ENCODE measurements at places on chromosomes 13 and 19. TPM values are rescaled to one million over a fixed set of nuclear protein-coding genes. Genes with fewer than 3 reads are reported as not detected.

The LPAR2 gene
- 32.7 TPM for total RNA-seq

The POLR2I gene
- 20.7 TPM for total RNA-seq

The PTPRS gene
- total RNA-seq: 85.8 TPM

The FFAR2 gene
- total RNA-seq: not detected

The CHAMP1 gene
- total RNA-seq: 17.9 TPM

GRCh38 chr13:71005919-71006318 lies 861.1 kb downstream of the DACH1 start:
- H3K4me1 ChIP-seq: no peaks in the 10 kb centered on the region
- no peaks in the 10 kb centered on the region for H3K36me3 ChIP-seq
- no peak for DNase-seq
- no peak overlapping the region for H3K4me3 ChIP-seq

GRCh38 chr13:23715762-23716235 lies 145.6 kb downstream of the TNFRSF19 start:
- no peak for DNase-seq
- no peaks in the 10 kb centered on the region for H3K4me1 ChIP-seq
- H3K27me3 ChIP-seq: no peaks in the 10 kb centered on the region
- H3K27ac ChIP-seq: no peak overlapping the region

- peak overlapping the region; percentile 98 for H3K27ac ChIP-seq
- H3K36me3 ChIP-seq: no peaks in the 10 kb centered on the region
- peaks cover 8% of the 10 kb centered on the region for H3K4me1 ChIP-seq
- H3K27me3 ChIP-seq: no peaks in the 10 kb centered on the region
- H3K4me3 ChIP-seq: peak overlapping the region; percentile 88
Measured at GRCh38 chr19:13154241-13154778, 4.1 kb downstream of the IER2 start.

GRCh38 chr19:16208064-16208759 lies 10.5 kb downstream of the AP1M1 start:
- no peak overlapping the region for H3K27ac ChIP-seq
- no peaks in the 10 kb centered on the region for H3K36me3 ChIP-seq
- H3K27me3 ChIP-seq: no peaks in the 10 kb centered on the region

GRCh38 chr19:3783660-3784584 lies 2.3 kb downstream of the MATK start:
- H3K4me1 ChIP-seq: peaks cover 12% of the 10 kb centered on the region
- DNase-seq: no peak
- no peak overlapping the region for H3K4me3 ChIP-seq
- no peaks in the 10 kb centered on the region for H3K36me3 ChIP-seq
- no peak overlapping the region for H3K27ac ChIP-seq

- H3K27ac ChIP-seq: no peak overlapping the region
- no peaks in the 10 kb centered on the region for H3K4me1 ChIP-seq
- no peaks in the 10 kb centered on the region for H3K27me3 ChIP-seq
- no peak for DNase-seq
- H3K4me3 ChIP-seq: no peak overlapping the region
Measured at GRCh38 chr19:40703029-40703755, 12.7 kb upstream of the NUMBL start.

GRCh38 chr13:113840541-113841352 lies 23.1 kb downstream of the GAS6 start:
- H3K27me3 ChIP-seq: no peaks in the 10 kb centered on the region
- H3K27ac ChIP-seq: no peak overlapping the region
- DNase-seq: no peak
- H3K4me1 ChIP-seq: peaks cover 59% of the 10 kb centered on the region
- peaks cover 17% of the 10 kb centered on the region for H3K36me3 ChIP-seq
